NCI-H345 (cell line): ENCODE measurements at places on chromosomes 3 and 15.

GRCh38 chr3:171556148-171556547 is 95.9 kb upstream of the TNIK start:
- DNase-seq: no peak

GRCh38 chr15:84864444-84864795 is 20.0 kb upstream of the SLC28A1 start:
- DNase-seq: no peak

DNA sequence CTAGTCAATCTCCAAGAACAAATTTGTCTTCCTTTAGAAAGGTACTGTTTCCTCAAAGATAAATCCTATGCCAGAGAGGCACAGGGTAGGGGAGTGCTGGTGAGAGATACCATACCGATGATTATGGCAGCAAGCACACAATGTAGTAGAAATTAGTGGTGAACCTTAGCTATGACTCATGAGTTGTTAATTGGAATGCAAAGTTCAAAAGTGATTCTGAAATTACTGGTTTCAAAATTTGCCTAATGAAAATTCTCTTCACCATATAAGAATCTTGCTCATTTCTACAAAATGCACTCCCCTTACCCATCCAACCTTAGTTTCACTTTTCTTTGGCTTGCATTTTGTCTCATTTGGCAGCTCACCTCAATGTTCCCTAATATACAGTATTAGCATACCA is 139.5 kb upstream of the SLC2A2 start:
- DNase-seq: no peak

GRCh38 chr3:184261854-184262763 is 756 bp upstream of the CAMK2N2 start:
- DNase-seq: peak; percentile 89

DNA sequence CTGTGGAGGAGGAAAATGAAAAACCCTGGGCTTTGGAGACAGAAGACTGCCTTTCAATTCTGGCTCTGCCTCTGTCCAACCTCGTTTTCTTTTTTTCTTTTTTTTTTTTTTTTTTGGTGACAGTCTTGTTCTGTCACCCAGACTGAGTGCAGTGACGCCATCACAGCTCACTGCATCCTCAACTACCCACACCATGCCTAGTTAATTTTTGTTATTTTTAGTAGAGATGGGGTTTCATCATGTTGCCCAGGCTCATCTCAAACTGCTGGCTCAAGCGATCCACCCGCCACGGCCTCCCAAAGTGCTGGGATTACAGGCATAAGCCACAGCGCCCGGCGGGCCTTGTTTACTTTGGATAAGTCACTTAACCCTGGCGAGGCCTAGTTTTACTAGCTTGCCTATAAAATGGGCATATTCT is 66.3 kb upstream of the SLC25A26 start:
- no peak for DNase-seq

- no peak for DNase-seq
Measured at GRCh38 chr15:52018244-52018643, 775 bp upstream of the MAPK6 start.

DNA sequence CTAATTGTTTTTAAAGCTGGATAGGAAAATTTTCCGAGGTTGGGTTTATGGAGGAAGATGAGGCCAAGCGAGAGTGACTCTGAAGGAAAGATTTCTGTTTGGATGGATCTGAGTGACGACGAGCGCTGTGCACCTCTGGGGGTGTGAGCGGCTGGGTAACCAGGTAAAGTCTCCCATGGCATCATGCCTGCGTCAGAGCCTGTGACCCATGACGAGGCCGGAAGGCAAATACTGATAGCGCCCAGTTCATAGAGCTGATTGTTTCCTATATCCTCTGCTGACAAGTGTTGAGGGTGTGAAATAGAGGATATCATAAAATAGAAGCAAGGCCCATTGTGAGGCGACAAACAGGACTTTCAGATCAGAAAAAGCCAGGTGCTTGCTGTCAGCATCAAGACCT is 33.7 kb upstream of the MAGEF1 start:
- DNase-seq: no peak

GRCh38 chr15:35720019-35720418 is 174.1 kb upstream of the DPH6 start:
- DNase-seq: no peak

GRCh38 chr3:16494814-16495431 is 18.6 kb downstream of the RFTN1 start:
- DNase-seq: no peak

GRCh38 chr3:125054449-125055329 is 1.1 kb downstream of the HEG1 start:
- DNase-seq: no peak

DNA sequence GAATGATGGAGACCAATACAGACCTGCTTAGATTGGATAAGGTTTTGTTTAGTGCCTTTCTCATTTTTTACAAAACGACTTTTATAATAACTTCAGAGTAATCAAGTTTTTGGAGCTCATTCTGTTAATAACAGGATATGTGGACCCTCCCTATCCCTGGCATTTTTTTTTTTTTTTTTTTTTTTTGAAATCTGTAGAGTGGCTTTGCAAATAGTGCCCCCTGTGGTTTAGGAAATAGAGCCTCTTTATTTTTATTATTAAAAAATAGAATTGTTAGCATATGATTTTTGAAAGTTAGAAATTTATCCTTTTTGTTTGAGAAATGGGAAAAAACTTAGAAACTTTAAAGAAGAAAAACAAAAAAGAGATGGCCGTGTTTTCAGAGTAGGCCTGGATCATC is 11.4 kb downstream of the SKIL start:
- DNase-seq: no peak

GRCh38 chr15:95293456-95294031 is 1037.0 kb upstream of the NR2F2 start:
- DNase-seq: no peak

DNA sequence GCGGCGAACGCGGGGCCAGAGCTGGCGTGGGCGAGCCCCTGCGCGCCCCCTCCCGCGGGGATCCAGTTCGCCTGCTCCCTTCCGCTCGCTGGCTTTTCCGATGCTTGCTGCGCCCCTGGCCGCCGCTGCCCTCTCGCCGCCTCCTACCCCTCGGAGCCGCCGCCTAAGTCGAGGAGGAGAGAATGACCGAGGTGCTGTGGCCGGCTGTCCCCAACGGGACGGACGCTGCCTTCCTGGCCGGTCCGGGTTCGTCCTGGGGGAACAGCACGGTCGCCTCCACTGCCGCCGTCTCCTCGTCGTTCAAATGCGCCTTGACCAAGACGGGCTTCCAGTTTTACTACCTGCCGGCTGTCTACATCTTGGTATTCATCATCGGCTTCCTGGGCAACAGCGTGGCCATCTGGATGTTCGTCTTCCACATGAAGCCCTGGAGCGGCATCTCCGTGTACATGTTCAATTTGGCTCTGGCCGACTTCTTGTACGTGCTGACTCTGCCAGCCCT is 721 bp downstream of the P2RY1 start:
- DNase-seq: no peak

GRCh38 chr3:142225885-142226215 is 465 bp upstream of the GK5 start:
- DNase-seq: no peak

- DNase-seq: no peak
Measured at GRCh38 chr3:153089620-153090019, 72.4 kb upstream of the RAP2B start.

GRCh38 chr3:135141672-135142071 is 346.6 kb downstream of the EPHB1 start:
- DNase-seq: no peak

GRCh38 chr3:194489736-194490612 is 3.2 kb upstream of the ATP13A3 start:
- no peak for DNase-seq

GRCh38 chr15:98003518-98003917 is 43.0 kb downstream of the ARRDC4 start:
- peak; percentile 11 for DNase-seq

GRCh38 chr3:134905647-134905935 is 110.5 kb downstream of the EPHB1 start:
- no peak for DNase-seq

GRCh38 chr3:46713898-46714552 is 3.6 kb downstream of the PRSS50 start:
- DNase-seq: no peak

GRCh38 chr3:77699125-77699691 is 659.3 kb downstream of the ROBO2 start:
- no peak for DNase-seq

- peak; percentile 2 for DNase-seq
Measured at GRCh38 chr3:85259748-85260147, 301.0 kb downstream of the CADM2 start.

DNA sequence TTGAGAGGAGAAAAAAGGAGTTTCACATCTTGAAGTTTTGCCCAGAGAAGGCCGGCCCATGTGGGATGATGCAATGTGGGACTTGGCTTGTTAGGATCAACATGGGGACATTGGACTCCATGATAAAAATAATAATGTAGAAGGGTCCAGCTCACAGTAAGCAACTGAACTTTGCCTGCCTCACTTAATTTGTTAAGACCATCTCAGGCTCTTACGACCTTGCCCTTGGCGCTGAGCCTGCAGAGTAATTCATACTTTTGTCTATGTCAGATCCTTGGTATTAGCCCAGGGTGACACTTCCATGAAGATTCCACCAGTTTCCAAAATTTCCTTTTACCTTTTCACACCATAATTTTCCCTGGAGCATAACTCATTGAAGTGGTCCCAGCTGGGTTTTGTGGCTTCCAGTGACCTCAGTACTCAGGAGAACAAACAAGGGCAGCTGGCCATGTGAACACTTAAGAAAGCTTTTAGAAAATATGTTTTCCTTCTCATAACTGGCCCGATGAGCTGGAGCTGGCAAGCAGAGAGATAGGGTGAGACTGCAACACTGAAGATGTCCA is 315.4 kb upstream of the RASGRP1 start:
- no peak for DNase-seq

DNA sequence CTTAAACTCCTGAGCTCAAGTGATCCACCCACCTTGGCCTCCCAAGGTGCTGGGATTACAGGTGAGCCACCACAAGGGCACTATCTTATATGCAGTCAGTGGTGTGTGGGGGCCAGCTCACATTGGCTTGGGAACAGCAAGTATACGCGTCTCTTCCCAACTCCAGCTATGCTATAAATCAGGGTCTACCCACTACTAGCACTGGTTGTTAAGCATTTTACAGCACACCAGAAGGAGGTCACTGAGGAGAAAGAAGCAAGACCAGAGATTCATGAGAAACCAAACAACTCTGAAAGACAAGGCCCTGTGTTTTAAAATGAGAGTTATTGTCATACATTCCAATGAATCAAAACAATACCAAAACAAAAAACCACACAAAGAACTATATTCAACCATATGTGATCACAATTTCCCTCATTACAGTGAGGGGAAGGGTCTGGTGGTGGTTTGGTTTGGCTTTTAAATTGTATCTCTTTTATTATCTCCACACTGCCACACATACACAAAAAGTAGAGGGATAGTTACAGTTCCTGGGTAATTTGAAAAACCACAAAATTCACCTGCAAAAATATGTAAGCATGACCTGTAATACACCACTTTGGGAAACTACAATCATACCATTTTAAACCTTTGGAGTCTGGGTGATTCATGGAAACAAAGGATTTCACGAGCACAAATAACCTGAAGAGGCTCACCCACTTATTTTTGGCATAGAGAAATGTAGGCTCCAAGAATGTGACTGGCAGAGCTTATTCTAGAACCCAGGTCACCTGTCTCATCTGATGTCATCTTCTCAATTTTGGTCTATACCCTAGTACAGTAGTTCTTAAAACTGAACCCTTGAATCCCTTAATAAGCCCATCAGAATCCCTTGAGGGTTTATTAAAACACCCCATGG is 5.2 kb downstream of the MAGI1 start:
- no peak for DNase-seq

- peak; percentile 8 for DNase-seq
Measured at GRCh38 chr3:6799264-6799915, 61.5 kb upstream of the GRM7 start.

- no peak for DNase-seq
Measured at GRCh38 chr3:146035366-146035765, 125.6 kb downstream of the PLOD2 start.

DNA sequence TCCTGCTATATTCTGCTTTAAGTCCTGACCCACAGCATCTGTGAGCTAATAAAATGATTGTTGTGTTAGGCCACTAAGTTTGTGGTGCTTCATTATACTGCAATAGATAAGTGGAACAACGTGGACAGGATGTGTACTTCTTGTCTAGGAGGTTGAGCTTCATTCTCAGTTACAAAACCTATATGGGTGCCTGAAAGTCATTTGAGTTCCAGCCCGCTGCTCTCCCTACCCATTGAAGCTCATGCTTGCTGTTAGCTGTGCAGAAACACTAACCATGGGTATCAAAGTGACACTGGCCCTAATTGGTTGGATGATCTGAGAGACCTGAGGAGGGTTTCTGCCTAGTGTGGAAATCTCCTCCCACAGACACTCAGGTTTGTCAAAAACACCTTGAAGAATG is 357.2 kb downstream of the PDCD6IP start:
- no peak for DNase-seq

DNA sequence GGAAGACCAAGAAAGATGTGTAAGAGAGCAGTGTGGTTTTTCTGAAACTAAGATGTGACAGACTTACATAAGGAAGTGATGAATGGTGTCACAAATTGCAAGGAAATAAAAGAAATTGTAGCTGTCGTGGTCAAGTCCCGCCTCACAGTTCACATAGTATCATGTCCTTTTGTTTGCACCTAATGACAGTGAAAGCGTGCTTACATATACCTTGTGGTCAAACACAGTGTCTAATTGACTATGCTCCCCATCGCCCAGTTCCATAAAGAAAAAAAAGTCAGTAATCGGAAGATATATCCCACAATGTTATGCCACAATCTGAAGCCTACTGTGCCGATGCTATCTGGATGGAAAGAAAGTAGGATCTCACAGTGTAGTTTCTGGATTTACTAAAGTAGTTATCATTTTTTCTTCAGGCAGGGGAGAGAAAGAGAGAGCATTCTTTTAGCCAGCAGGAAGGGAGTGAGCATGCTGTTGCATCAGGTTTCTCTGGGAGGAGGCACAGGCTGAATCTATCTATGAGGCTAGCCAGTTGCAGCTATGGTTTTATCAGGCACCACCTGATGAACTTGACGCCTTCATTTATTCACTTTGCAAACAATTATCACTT is 9.8 kb upstream of the PLSCR1 start:
- no peak for DNase-seq

DNA sequence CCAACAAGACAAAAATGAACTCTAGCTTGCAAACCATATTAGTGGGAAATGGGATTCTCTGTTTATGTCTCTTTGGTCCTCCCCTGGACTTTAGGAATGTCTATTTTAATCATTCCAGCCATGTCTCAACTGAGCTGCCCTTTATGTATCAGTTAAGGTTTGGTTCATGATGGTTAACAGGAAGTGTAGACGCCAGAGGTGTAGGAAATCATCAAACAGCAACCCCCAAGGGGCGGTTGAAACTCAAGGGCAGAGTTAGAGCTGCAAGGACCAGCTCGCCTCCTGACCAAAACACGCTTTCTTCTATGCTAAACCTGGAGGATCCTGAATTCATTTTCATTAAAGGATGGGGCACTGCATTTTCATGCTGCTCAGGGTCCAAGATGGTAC is 53.7 kb upstream of the HEG1 start:
- DNase-seq: no peak

GRCh38 chr3:71780430-71780829 is 4.5 kb downstream of the PROK2 start:
- no peak for DNase-seq

- no peak for DNase-seq
Measured at GRCh38 chr3:161598639-161599038, 102.0 kb downstream of the OTOL1 start.

- DNase-seq: no peak
Measured at GRCh38 chr3:116114586-116114985, 330.7 kb downstream of the LSAMP start.
